ENCODE measurements at places on chromosomes 3 and 15.

GRCh38 chr15:71800835-71801745 is 9.3 kb upstream of the NR2E3 start:
- no peak for DNase-seq

DNA sequence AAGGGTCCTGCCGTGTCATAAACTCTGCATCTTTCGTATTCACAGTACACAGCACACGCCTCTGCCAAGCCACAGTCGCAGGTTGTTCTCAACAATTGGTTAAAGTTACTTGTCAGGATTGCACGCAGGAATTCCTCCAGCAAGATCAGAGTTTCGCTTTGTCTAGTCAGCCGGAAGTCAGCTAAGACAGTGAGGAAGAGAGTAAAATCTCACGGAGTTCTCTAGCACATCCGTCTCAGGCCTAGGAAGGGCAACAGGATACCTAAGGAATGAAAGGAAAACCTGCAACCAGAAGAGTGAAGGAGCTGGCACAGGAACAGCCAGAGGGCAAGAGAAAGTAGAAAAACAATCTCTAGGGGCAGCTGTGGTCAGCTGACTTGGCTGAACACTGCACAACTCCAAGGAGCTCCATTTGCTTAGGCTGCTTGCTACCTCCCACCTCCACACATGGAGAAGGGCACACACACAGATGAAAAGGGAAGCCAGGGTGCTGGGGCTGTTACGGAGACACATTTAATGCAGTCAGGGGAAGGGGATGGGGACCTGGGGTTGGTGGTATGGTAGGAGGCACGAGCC is 23.7 kb downstream of the RORA start:
- DNase-seq = no peak

DNA sequence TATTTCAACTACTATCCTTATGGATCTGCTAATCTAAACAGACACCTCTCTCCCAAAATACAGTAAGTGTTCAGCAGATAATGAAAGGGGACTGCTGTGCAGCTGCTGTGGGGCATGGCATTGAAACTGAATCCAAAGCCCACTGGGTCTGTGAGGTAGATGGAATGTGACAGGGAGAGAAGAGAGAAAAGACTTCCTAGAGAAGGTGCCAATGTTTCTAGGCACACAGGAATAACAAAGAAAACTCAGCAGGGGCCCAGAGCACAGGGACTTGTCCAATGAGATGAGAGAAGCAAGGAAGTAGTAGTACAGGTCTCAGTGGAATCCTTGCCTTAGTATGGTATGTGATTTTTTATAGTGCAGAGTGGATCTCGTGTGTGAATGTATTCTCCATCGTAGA is 457.8 kb downstream of the IL5RA start:
- DNase-seq = no peak

- DNase-seq = no peak
Measured at GRCh38 chr3:45965653-45966052, 22.4 kb downstream of the CXCR6 start.

DNA sequence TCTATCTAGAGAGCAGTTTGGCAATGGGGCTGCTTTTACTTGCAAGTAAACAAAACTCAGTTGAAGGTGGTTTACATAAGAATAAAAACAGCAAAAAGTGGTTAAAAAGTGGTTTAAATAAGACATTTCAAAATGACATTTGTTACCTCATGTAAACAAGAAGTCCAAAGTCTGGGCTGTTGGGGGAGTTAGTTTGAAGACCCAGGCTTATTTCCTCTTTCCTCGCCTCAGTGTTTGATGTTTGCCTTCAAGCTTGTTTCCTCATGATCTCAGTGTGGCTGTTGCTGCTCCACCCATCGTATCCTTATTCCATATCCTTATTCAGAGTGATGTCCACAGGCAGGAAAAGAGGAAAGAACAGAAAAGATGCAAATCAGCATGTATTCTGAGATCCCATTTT is 15.2 kb downstream of the CGNL1 start:
- no peak for DNase-seq

- no peak for DNase-seq
Measured at GRCh38 chr15:22915866-22916515, 64.2 kb downstream of the CYFIP1 start.

GRCh38 chr3:194832346-194833104 is 146.8 kb downstream of the FAM43A start:
- no peak for DNase-seq

DNA sequence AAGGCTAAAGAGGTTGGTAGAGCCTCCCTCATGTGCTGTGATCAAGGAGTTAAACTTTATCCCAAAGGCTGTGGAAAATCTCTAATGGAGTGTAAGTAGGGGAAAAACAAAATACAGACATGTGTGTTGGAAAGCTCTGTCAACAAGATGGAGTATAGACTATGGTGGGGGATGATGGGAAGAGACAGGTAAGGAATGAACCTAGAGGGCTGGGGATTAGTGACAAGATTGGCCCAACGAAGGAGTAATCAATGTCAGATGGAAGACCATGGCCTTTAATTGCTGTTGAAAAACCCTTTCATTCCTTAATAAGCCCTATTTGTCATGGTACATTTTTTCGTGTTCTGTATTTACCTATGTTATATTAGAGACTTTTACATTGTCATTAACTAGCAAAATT is 278.6 kb downstream of the SQOR start:
- no peak for DNase-seq

- DNase-seq = no peak
Measured at GRCh38 chr3:35521196-35521595, 118.1 kb upstream of the ARPP21 start.

GRCh38 chr15:45611305-45611704 is 23.5 kb upstream of the SQOR start:
- DNase-seq = no peak

DNA sequence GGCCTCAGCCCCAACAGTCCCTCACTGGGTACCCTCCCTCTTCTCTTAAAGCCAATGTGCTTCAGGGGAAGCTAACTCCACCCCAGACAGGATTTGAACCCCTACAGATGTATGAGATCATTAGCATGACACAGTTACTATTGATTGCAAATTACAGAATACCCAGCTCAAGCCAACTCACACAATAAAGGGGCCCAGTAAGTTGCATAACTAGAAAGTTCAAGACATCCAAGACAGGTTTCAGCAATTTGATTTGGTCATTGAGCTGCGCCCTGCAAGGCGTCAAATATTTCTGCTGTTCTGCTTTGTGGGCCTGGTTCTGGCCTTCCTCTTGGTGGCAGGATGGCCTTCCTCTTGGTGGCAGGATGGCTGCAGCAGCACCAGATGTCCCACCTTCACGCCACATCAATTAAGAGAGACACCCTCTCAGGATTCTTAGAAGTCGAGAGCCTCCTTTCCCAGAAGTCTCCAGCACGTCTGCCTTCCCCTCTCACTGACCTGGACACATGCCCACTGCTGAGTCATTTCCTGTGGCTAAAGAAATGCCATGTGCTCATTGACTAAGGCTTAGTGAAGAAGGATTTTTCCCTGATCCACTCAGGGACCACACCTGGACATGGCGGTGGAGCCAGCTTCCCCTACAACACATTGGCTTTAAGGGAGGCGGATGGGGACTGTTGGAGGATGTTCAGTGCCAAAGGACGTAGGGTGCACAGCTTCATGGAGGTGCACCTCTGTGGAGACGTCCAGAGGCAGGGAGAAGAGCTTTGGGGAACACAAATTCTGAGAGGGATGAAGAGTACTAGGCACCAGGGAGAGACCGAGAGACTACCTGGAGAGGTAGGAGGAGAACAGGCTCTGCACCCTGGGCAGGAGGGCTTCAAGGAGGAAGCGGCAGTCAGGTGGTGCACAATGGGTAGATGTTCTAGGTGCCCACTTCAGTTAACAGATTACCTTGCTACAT is 49.1 kb downstream of the DNASE1L3 start:
- no peak for DNase-seq

DNA sequence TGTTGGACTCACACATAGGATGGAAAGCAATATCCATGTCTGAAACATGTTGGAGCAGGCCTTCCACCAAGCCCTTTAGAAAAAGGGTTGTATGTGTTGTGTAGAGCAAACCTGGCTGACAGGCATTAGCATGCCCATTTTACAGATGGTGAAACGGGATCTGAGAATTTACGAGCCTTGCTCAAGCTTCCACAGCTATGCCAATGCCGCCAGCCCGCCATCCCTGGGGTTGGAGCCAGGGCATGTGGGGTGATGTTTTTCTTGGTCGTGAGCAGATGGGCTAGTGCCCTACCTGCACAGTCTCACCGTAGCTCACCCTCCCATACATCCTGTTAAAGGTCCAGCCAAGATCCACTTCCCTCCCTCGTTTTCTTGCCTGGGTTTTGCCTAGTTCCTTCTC is 97.5 kb upstream of the TLE3 start:
- no peak for DNase-seq

DNA sequence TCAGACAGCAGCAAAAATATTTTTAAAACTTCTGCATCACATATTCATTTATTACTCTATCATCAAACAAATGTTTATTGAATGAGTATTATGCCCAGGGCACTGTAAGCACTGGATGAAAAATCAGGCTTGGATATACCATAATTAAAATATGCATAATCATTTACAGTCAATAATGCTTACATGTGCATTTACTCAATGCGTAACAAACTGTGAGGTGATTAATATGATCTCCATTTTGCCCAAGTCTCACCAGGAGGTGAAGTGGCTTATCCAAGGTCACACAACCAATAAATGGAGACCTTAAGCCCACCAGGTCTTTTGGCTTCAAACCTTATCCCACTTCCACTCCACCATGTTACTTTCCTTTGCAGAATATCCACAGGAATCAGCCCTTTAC is 117.3 kb upstream of the SLC24A5 start:
- no peak for DNase-seq

DNA sequence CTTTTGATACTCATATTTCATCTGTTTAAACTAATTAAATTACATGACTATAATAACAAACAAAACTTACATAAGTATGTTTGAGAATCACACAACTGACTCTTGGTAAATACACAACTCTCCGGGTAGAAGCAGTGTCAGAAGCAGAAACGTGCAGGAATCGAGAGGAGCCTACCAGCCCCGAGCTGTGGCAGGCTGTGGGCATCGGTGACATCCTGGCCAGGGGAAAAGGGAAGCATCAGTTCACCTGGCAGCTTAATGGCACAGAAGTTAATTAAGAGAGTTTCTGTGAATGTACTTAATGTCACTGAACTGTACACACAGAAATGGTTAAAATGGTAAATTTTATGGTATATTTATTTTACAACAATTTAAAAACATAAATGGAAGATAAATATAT is 90.2 kb downstream of the CRTC3 start:
- DNase-seq = no peak

GRCh38 chr15:78302579-78303312 is 3.3 kb upstream of the SKIC8 start:
- no peak for DNase-seq

DNA sequence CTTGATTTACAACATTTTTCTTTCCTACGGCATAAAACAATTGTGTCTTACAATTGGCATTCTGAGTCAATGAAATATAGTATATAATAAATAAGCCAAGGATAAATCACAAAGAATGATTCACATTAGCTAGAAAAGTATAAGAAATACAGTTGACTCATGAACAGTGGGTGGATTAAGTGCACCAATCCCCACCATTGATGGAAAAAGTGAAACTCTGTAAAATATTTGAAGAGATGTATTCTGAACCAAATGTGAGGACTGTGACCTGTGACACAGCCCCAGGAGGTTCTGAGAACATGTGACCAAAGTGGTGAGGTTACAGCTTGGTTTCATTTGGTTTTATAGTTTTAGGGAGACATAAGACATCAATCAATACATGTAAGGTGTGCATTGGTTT is 227.5 kb downstream of the ALCAM start:
- no peak for DNase-seq

GRCh38 chr3:170641510-170642236 is 55.8 kb upstream of the SLC7A14 start:
- no peak for DNase-seq

GRCh38 chr3:87052499-87053260 is 61.7 kb upstream of the VGLL3 start:
- no peak for DNase-seq

DNA sequence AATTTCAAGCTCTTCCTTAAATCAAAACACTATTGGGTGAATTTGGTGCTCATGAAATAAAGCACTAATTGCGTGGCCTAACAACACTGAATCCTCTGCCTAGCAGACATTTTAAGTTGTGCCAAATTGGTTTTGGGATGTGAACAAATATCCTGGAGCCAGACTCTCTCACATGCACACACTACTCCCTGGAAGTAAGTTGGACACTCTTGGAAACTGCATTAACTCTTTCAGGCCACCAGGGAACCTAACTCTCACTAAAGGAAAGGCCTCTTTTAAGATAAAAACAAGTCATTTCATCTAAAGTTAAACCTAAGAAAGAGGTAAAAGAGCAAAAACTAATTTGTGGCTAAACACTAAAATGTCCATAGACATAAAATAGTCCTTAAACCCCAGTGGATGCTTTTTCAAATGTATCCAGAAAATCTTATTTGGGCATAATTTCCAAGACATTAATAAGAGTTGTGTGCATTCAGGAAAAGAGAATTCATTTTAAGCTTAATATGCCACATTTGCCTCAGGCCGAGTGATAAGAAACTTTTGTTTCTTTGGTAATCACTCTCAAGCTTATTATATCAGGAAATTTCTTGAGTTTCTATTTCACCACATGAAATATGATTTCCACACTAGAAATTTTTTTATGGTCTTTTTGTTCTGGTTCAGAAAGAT is 61.8 kb downstream of the ZBTB20 start:
- no peak for DNase-seq

GRCh38 chr3:37141676-37142075 is 32.7 kb downstream of the LRRFIP2 start:
- DNase-seq = no peak

- no peak for DNase-seq
Measured at GRCh38 chr3:177744873-177745606, 547.8 kb upstream of the TBL1XR1 start.

GRCh38 chr3:115523458-115523857 is 99.9 kb upstream of the GAP43 start:
- DNase-seq = no peak

- DNase-seq = no peak
Measured at GRCh38 chr15:50167110-50167509, 14.9 kb upstream of the SLC27A2 start.

GRCh38 chr15:67899596-67900283 is 59.9 kb upstream of the RNU6-1 start:
- no peak for DNase-seq

GRCh38 chr15:34655326-34655725 is 71.9 kb upstream of the GOLGA8B start:
- DNase-seq = no peak

DNA sequence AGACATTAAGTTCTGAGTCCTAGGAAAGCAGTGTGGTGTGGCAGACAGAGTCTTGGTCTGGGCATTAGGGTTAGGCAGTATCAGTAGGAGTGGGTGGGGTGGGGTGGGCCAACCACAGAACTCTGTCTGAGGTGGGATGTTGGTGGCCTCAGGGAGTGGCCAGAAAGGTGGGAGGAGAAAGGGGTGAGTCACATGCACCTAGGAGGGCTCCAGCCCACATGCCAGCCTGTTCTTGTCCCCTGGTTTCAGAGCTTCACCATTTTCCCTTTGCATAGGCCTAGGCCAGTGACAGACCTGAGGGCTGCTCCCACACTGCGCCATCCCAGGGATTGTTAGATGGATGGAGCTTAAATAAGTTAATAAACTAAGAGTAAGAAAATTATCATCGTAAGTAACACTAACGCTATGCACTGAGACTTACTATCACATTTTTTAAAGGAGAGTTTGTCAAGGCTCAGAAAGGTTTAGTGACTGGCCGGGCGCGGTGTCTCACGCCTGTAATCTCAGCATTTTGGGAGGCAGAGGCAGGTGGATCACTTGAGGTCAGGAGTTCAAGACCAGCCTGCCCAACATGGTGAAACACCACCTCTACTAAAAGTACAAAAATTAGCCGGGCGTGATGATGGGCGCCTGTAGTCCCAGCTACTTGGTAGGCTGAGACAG is 33.8 kb downstream of the DNASE1L3 start:
- DNase-seq = no peak

Measured in stimulated activated CD8-positive, alpha-beta memory T cell treated with anti-CD3 and anti-CD28 coated beads, Interleukin-15, amount 100 ng/mL, for 24 hours (primary cell).